Forelimb muscle (tissue), 1 donor: ENCODE measurements at places on chromosomes 13 and 19. TPM values are rescaled to one million over a fixed set of nuclear protein-coding genes. Genes with fewer than 3 reads are reported as not detected.

DNA sequence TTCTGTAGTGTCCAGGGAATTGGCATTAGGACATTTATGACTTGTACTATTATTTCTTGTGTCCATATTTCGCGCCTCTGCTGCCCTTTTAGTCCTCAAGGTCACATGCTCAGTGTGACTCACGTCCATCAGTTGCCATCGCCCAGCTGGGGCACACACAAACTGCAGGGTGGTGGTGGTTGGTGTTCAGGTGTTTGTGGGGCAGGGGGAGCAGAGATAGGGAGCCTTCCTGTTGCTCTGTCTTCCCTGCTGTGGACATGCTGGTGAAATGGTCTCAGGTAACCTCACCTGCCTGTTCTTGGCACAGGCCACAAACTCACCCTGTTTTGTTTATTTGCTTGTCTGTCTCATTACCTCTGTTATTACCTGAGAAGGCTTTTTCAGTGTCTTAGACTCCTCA lies 22.4 kb downstream of the PRR12 start:
- DNase-seq = no peak

DNA sequence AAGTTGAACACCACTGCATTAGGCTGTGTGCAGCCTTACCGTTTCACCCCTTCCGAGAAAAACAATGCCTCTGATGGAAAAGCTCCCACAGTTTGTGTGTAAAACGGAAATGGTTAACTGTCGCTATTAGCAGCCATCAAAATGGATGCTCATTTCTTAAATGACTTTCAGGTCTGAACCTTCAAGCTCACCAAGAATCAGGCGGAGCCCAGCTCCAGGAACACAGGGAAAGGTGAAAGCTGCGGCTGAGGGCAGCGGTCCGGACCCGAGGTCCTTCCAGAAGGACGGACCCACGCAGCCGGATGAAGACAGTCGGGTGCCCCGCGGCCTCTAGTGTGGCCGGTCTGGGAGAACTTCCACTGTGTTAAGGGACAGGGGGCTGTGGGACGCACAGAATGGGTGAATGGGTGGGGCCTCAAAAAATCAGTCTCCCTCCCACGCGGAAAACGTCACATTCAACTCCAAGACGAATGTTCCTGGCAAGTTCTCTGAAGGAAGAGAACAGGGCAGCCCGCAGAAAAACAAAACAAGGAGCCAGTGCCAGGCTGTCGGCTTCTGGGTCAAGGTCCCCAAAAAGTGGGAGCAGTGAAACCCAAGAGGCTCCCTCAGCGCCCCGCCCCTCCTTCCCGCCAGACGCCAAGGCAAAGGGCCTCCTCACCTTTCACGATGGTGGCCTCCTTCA lies 4.9 kb downstream of the IRS2 start:
- no peak for DNase-seq

Gene CASP14
- polyA plus RNA-seq = 0.05 TPM

DNA sequence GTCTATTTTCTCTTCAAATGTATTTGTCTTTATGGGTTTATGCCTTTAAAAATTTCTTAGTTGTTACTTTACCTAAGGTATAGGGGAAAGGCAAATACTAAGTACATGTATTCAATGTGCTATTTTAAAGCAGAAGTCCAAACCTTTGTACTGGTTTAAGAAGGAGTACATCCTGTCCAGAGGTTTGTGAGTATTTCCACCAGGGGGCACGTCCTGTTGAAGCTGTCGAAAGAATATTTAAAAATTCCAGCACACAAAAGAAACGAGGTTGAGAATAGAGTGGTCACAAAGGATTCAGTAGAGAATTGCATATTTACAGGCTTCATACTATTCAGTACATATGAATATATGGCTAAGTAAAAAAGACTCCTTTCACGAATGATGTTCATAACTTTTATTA lies 59.8 kb downstream of the URI1 start:
- no peak for DNase-seq

DNA sequence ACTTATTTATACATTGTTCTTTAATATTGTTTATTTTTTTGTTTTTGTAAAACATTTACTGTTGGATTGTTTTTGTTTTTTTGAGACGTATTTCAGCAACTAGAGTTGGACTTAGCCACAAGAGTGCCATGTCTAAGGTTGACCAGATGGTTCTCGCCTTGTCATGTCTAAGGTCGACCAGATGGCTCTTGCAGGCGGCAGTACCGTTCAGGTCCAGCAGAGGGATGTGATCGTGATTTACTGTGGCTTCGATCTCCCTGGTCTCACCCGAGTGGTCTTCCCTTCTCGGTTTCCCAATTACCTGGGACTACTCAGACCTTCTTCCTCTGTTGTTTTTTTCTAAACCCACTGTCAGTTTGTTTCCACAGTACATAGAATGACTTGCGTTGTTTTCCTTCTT lies 1438.6 kb downstream of the UQCRFS1 start:
- no peak for DNase-seq

GRCh38 chr13:65605396-65605795 lies 1624.7 kb downstream of the PCDH9 start:
- DNase-seq = no peak

Gene LHFPL6
- 48.9 TPM for polyA plus RNA-seq

DNA sequence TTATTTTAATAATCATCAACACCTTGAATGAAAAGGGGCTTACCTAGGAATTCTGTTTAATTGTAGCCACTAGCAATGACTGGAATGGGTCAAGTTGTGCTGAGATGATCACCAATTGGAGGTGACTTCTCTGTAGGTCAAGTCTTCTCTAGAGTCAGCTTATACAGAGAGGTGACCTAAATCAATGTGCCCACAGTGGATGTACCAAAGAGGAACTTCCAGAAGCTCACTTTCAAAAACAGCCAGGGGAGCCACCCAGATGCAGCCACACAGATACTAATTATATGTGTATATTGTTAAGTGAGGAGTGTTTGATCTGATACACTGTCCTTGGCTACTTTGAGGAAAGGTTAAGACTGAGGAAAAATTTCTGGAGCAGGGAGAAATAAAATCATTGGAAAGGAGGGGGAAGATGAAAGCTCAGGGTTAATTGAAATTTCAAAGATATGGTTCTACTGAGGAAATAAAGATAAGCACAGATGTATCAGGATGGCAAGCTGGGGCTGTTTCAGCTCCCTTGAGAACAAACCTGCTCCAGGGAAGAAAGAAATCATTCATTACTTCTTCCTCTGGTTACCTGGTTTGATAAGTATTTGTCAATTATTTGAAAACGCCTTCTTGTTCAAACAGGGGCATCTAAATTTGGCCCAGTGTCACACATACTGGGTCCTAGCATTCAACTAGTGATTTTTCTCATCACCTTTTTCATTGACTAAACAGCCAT lies 5.1 kb downstream of the GPR183 start:
- no peak for DNase-seq

Gene MLNR
- 0.11 TPM for polyA plus RNA-seq

GRCh38 chr19:19342086-19343015 lies 21.7 kb downstream of the MAU2 start:
- no peak for DNase-seq

DNA sequence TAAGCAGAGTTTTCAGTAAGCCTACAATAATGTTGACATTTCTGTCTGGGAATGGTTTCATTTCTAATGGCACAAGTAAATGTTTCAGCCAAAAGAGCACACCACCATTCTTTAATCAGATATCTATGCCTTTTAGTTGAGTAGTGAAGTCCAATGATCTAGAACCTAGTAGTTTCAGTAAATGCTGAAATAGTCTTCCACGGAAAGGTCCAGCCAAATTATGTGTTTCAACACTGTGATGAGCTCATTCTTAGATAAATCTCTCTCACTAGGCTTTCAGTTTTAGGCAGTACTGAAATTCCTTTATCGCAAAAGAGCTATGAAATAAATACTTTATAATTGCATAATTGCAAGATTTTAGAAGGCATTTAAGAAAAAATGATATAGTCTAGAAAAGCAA lies 816.8 kb upstream of the PCDH9 start:
- DNase-seq = no peak

Gene PSG1
- 0.28 TPM for polyA plus RNA-seq

GRCh38 chr13:64633948-64634347 lies 2596.2 kb downstream of the PCDH9 start:
- no peak for DNase-seq

- no peak for DNase-seq
Observed at GRCh38 chr13:49678191-49678914, 12.9 kb downstream of the EBPL start.

GRCh38 chr13:40588101-40588500 lies 78.3 kb downstream of the FOXO1 start:
- no peak for DNase-seq

- no peak for DNase-seq
Observed at GRCh38 chr13:28181413-28181812, 43.1 kb downstream of the PAN3 start.

DNA sequence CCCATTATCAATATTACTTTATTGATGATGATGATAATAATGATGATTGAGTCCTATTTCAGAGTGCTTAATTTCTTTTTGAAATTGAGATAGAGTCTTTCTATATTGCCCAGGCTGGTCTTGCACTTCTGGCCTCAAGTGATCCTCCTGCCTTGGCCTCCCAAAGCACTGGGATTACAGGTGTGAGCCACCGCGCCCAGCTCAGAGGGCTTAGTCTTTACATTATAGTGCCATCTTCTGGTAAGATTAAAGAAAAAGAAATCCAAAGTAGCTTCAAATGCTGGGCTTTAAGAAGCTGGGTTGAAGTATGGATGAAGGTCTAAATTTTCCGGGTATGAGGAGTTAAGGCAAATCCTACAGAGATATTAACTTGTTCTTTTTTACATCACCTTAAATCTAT lies 3.4 kb upstream of the ZNF333 start:
- DNase-seq = no peak

Gene ACP4
- not detected for polyA plus RNA-seq

GRCh38 chr13:101570410-101570809 lies 117.9 kb downstream of the ITGBL1 start:
- no peak for DNase-seq

- DNase-seq = no peak
Observed at GRCh38 chr13:97226013-97226412, 3.9 kb downstream of the MBNL2 start.

- no peak for DNase-seq
Observed at GRCh38 chr19:1016647-1017114, 4.2 kb downstream of the TMEM259 start.

DNA sequence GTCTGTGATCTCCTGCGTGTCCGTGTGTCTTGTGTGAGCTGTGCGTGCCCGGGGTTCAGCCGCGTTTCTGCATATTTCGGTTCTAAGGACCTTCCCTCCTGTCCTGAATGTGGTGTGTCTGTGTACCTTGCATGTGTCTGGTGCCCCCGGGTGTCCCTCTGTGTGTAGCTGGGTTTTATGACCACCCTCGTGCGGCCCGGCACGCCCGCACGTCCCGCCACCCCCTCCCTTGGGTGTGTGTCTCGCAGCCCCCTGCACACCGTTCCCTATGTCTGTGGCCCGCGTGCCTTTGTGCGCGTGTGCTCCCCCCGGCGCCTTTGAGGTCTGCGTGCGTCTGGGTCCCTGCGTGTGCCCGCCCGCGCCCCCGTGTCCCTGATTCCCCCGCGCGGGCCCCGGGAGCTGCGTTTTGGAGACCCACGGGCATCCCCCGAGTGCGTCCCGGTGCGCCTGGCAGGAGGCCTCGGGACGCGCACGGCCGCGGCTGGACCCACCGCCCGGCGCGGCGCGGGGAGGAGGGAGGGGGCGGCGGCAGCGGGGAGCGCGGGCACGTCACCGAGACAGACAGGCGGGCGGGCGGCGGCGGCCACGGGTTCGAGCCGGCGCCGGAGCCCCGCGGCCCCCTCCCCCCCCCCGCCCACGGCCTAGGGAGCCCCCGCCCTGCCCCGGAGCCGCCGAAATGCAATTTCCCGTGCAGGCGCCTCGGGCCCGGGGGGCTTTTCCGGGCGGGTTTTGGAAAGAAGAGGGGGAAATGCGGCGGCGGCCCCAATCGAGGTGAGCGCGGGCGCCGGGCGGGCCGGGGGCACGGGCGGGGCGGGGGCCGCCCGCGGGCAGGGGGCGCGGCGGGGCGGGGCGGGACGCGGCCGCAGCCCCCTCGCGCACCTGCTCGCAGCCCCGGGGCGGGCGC lies 12.0 kb upstream of the NANOS3 start:
- DNase-seq = no peak

GRCh38 chr13:110506859-110507566 lies 54.5 kb downstream of the RAB20 start:
- DNase-seq = no peak

DNA sequence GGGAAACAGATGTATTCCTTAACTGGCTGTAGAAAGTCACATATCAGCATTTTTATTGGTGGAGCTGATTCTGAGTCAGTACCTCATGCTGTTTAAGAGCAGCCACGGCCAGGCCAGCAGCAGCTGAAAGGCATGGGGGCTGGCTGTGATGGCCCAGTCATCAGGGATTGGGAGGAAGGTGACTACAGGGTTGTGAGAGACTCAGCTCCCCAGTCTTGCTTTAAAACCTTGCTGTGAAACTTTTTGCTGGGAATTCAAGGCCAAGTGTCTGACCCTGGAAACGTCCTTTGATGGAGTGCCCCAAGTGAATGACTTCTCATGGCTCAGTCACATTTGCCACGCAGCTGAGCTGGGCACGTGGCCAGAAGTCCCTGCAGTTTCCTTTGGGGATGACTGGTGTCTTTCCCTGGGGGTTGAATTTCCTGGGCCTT lies 39.1 kb upstream of the RNF113B start:
- DNase-seq = no peak

DNA sequence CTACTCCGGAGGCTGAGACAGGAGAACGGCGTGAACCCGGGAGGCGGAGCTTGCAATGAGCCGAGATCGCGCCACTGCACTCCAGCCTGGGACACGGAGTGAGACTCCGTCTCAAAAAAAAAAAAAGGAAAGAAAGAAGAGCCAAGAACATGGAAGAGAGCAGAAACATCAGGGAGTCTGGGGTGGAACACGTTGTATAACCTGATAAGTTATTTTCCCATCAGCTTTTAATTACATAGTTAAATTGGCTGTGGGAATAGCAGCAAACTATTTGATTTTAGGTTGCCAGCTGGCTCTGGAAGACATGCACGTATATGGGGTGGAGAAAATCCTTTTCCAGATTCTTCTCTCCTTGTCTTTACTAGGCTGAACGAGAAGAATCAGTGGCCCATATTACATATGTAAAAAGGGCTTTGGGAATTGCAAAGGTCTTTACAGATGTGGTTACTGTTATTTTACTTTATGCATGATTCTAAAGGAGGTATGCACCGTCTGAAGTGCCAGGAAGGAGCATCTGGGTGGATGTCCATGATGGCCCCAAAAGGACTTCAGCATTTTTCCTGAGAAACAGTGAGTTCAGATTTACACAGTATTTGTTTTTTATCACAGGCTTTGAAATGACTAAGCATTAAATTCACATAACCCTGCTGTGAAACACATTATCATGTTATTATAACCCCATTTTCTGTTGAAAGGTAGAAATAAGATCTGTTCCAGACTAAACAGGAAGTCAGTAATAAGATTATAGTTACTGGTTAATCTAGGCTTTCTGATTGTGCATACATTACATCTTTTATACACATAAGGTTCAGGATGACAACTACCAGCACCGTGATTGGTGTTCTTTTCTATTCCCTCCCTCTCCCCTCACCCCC lies 4.6 kb upstream of the NAA16 start:
- no peak for DNase-seq

- DNase-seq = no peak
Observed at GRCh38 chr19:49421039-49421877, 2.0 kb downstream of the PTH2 start.

- no peak for DNase-seq
Observed at GRCh38 chr19:39351537-39352064, 9.4 kb downstream of the SAMD4B start.

Gene PSG4
- not detected for polyA plus RNA-seq

GRCh38 chr13:22828081-22828480 lies 352.7 kb upstream of the SGCG start:
- no peak for DNase-seq

- no peak for DNase-seq
Observed at GRCh38 chr19:4776436-4777211, 14.9 kb upstream of the FEM1A start.
